Stimulated activated CD8-positive, alpha-beta memory T cell treated with anti-CD3 and anti-CD28 coated beads, Interleukin-4, amount 100 ng/mL, for 1 hour (primary cell): ENCODE measurements at places on chromosomes 16 and 17.

- no peak for DNase-seq
These were observed 5.9 kb downstream of the CYGB start for GRCh38 chr17:76531486-76532038.

DNA sequence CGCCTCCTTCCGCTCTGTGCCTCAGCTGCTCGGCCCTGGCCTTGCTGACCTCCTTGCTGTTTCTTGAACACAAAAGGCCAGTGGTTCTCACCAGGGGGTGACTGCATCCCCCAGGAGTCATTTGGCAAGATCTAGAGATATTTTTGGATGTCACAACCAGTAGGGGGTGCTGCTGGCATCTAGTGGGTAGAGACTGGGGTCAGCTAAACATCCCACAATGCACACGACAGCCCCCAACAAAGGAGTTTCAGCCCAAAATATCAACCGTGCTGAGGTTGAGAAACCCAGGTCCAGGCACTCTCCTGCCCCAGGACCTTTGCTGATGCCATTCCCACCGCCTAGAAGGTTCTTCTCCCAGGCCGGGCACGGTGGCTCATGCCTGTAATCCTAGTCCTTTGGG, 39.7 kb downstream of the ABCC6 start:
- no peak for DNase-seq

DNA sequence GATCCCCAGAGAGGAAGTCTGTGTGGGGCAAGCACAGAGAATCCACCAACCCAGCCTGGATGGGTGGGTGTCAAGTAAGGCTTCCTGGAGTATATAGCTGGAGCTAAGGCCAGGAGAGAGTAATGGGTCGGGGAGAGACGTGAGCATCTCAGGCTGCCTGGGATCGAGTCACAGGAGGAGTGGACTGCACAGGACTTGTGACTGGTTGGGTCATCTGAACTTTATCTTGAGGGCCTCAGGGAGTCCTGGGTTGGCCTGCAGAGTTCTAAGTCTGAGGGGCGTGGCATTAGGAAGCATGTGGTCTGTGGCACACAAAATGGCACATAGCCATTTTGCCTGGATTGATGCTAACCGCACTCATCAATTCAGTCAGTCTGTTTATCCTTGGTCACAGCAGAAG, 1.5 kb downstream of the PLA2G15 start:
- DNase-seq, result no peak

DNA sequence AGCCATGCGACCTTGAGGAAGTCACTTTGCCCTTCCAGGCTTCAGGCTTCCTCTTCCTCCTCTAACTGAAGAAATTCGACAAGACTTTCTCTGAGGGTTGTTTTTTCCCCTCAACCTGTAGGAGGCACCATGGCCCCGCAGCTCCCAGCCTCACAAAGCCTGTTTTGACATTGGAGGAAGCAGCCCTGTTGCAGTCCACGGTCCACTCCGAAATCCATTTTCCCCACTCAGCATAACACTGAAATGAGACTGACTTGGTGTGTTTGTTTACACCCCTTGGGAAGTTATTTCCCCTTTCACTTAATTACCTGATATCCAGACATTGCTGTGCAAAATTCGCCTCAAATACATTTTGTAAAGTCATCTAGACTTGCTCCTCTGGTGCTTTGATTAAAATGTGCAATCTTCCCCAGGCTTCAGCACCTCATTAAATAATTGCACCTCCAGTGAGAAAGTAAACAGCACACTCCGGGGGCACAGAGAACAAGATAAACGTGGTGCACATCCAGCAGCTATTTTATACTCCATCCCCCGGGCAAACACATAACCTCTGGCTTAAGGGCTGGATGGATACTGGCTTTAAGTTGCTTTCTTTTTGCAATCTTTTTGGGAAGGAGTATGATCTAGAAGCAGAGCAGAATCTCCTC, 41.4 kb upstream of the PIRT start:
- no peak for DNase-seq

DNA sequence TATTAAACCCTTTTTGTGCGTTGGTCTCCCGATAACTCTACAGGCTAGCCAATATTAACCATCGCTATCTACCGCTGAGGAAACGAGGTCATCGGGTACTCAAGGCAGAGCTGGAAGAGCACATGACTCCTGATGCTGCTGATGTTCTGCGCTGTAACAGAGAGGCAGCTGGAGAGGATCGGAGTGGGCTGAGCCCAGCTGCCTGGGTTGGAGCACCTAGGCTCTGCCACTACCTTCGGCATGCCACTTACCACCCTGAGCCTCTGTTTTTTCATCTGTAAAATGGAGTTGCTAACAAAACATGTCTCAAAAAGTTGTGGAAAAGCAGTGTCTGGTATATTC, 432 bp upstream of the SLC46A1 start:
- no peak for DNase-seq

DNA sequence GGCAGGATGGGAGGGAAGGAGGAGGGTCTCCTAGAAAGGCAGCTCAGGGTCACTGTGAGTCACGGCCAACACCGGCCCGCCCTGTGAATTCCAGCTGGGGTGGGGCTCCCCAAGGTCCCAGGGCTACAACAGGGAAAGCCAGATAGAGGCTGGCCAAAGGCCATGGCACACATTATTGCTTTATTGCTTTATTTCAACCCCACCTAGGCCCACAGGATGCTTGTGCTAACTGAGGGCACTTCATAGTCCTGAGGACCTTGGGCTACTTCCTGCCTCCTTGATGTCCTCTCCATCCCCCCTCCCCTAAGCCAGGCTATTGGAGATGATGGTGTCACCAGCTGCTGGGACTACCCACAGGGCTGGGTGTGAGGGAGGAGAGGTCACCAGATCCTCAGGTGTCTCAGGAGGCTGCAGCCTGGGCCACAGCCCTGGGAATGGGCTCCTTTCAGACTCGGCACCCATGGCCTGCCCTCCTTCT, 26.1 kb downstream of the LRRC75A start:
- DNase-seq, result no peak

DNA sequence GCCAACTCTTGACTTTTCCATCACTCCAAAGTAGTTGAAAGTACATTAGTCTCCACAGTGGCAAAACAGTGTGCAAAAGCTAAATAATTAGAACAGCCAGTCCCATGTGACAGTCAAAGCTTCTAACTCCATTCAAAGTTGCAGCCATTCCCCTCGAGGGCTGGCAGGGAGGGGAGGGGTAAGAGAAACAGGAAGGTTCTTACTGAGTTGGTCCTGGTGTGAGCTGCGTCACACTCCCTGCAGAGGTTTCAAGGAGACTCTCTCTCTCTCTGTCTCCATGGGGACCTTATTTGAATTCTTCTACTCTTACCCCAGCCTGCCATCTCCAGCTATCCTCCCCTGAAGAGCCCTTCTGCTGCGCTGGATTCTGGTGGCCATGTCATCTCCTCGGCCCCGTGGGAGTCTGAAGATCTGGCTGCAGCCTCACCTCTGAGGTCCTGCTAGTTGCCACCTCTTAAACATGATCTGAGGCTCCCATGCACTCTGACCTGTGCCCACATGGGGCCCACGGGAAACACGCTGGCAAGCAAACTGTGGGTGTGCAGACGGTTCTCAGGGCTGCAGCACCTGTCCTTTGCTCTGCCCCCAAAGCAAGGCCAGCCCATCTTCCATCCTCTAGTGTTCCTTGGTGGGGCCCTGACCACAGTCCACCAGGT, 23.3 kb upstream of the STH start:
- no peak for DNase-seq

DNA sequence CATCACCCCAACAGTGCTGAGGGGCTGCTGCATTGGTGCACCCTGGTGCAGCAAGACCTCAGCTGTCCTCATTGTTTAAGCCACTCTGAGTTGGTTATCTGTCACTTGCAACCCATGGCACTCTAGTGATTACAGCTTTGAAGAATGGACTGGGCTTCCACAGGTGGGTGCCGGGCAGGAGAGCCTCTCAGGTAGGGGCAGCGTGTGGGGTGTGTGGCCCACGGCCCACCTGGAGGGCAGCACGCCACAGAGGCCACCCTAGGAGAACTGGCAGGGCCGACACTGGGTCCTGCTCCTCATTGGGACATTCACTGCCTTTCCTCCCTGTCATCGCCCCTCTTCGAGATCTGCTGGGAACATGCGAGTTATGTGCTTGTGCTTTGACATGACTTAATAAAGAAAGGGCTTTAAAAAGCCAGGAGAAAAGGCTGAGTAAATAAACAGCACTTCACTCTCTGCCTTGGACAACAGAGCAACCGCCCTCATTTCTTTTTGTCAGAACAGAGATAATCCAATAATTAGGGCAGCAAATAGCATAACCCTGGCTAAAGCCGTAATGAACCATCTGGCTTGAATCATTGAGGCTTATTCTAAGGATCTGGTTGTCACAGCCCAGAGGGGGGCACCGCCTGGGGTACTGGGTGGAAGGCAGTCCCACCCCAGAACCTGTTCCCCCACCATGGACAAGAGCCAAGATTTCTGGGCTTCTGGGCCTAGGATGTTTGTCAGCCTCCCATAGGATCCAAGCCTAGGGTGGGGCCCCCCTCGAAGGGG, 3.0 kb downstream of the DOC2B start:
- no peak for DNase-seq

GRCh38 chr16:4298761-4299522, 16.9 kb upstream of the GLIS2 start:
- no peak for DNase-seq

DNA sequence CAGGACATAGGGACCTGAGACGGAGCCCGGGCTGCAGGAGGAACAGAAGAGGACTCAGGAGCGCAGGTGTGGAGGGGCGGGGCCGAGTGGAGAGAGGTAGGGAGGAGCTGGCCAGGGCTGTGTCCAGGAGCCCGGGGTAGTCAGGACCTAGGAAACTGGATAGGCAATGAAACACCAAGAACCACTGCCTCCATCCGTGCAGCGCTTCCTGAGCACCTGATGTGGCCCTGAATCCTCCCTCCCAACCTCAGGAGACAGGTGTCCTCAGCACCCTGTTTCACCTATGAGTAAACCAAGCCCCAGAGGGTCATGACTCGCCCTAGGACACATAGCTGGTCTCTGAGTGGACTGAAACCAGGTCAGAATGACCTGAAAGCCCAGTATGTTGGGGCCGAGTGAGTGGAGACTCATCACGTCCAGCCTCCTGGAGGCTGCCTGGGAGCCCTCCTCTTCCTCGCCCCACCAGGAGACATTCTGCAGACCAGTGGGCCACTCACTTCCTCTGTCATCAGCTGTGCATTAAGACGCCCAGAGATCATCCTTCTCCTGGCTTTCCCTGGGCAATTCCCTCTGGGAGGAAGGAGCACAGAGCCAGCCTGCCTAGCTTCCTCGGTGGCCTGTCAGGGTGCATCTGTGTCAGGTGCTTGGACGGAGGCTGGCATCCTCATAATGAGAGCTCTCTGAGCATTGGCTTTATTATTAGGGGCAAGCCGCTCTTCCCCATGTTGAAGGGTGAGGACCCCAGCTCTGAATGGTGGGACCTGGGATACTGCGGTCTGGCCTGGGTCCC, 72.8 kb downstream of the SCNN1B start:
- DNase-seq, result no peak

GRCh38 chr17:76246080-76247066, 6.1 kb upstream of the RNF157 start:
- no peak for DNase-seq

GRCh38 chr16:24748242-24748641, 18.8 kb downstream of the TNRC6A start:
- DNase-seq, result no peak

DNA sequence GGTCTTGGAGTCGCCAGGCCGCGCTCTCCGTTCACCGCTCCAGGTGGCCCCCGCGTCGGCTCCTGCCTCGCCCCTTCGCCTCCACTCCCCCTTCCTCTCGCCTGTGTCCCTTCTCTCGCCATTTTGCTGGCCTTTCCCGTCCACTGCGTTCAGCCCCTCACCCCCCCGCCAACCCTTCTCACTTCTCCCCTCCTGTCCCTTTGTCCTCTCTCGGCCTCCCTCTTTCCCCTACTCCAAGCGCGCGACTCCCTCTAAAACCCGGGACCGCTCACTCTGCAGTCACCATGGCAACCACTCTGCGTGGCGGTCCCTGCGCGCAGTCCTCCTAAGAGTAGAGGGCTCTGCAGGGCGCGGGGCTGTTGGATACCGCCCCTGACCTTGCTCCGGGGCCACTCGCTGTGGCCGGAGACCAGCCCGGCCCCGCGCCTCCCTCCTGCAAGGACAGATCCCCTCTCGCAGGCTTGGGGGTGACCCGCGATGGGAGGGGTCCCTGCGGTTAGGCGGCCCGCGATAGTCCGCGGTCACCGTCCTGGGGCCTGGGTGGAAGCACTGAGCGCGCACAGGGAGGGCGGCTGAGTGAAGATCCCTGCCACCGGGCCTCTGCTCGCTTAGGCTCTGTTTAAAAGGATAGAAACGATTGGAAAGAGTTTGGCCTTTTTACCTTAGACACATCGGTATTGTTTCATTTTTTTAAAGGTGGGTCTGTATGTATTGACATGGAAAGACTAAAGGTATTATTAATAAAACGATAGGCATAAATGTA, 454 bp downstream of the CCDC40 start:
- DNase-seq, result no peak

DNA sequence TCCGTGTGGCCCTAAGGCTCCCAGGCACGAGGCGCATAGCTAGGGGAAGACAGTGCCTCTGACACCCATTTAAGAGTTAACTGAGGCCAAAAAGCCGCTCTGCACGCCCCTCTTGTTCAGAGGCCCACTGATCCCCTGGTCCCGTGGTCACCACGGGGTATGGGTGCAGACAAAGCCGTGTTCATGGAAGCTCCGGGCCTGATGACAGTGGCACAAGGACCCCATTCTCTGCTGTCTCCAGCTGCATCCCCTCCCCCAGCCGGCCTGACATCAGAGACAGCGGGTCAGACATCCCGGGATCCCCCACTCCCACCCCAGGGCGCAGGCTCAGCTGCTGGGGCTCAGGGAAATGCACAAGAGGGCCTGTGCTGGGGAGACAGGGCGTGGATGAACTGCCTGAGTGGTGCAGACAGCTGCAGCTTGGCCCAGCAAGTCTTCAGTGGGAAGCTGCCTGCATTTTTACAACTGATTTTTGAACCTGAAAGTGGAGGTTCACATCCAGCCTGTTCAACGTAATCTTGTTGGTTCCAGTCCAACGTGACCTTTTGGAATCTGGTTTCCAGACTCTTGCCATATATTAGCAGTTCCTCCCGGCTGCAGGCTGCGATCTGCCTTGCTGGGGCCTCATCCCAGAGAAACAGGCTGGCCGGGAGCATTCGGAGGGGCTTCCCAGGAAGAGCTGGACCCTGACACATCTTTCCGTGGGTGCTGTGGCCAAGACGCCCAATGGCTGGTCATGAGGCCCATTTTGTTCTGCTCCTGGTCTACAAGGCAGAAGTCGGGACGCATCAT, 9.7 kb upstream of the BAHCC1 start:
- no peak for DNase-seq

GRCh38 chr17:33531311-33531710, 238.2 kb upstream of the ASIC2 start:
- no peak for DNase-seq

DNA sequence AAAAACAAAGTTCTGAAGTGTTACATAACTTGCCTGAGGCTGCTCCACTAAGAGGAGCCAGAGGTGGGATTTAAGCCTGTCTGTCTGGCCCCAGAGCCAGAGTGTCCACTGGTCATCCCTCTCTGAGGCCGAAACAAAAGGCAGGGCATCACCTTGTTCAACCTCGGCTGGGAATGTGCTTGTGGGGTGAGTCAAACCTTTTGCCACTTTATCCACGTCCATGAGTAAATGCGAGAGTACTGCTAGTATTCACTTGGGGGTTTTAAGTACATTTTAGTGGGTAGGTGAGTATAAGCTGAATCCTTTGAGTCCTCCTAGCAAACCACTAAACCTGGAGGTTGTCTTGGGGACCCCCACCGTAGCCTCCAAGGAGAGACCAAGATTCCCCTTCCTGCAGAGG, 103.5 kb downstream of the STX8 start:
- no peak for DNase-seq

GRCh38 chr16:12025926-12026325, 49.4 kb downstream of the SNX29 start:
- DNase-seq, result no peak

- no peak for DNase-seq
These were observed 137.1 kb upstream of the AXIN2 start for GRCh38 chr17:65698381-65699061.
